ENCODE measurements at places on chromosomes 7 and 10.

DNA sequence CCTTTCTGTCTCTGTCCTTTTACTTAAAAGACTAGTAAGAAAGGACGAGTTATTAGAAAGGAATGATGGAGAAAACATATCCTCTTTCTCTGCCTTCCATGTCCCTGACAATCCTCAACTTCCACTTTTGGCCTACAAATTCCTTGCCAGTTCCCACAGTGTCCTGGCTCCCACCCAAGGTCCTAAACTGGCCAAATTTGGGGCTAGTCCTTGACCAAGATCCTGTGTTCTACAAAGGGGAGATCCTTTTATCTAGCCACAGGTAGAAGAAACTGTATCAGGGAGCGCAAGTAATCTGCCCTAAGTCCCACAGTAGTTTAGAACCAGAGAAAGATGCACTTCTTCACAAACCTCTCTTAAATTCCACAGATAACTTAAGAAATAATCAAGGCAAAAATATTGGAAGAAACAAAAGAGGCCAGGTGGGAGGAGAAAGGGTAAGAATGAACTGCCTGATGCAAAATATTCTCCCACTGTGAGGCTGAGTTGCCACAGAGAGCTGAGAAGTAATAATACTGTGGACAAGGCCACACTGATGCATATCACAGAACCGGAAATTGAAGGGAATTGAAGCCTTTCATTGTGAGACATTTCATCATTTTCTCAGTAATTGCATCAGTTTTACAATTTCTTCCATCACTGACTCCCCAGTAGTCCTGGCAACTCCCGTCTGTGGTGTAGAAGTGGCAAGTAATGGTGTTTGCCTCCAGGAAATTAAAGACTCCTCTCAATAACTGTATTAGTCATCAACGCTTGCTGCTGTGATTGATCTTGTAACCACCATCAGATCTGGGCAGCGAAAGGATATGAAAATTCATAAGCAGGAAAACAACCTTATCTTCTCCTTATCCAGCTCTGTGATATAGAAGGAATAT, 47.2 kb downstream of the DNAJC12 start:
- DNase-seq = peak; percentile 44

DNA sequence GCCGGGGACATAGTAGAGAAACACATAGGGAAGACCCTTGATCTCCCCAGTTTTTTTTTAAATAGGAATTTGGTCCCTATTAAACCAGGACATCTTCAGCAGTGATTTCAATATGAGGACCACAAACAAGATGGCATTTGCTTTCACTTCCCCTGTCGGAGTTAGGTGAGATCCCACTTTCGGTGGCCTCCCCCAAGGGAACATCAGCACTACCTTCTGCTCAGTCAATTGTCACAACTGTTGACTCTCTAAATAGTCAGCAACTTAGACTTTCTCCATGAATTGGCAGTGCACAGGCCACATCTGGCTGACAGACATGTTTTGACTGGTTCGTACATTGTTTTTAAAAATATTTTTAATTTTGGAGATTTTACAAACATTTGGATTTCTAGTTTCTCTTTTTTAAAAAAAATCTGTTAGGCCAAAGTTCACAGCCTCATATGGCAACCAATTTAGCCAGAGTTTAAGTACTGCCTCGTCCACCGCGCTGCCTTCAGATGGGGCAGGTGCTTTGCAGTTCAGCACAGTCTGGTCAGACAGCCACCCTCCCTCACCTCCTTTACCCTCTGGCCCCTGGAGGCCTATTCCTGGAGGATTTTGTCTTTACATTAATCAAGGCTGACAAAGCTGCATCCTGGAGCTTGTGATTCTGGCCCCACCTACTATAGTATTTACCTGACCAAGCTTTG, 139.2 kb upstream of the PRR15 start:
- no peak for DNase-seq

- no peak for DNase-seq
Observed at GRCh38 chr7:1708596-1709251, 38.6 kb downstream of the ELFN1 start.

GRCh38 chr7:55518836-55519235, 53.5 kb downstream of the VOPP1 start:
- no peak for DNase-seq
